ENCODE measurements at places on chromosomes 12 and 14. TPM values are rescaled to one million over a fixed set of nuclear protein-coding genes. Genes with fewer than 3 reads are reported as not detected.

TAS2R31 gene
- not detected for total RNA-seq

GPRC5A gene
- 273 TPM for total RNA-seq

OAS1 gene
- total RNA-seq, result 68.6 TPM

CMA1 gene
- total RNA-seq, result not detected

FBRSL1 gene
- 98.4 TPM for total RNA-seq

LHX5 gene
- not detected for total RNA-seq
